CD4-positive, alpha-beta T cell treated with Interferon alpha-2 for 1 hour (primary cell): ENCODE measurements at places on chromosomes 11 and 22.

DNA sequence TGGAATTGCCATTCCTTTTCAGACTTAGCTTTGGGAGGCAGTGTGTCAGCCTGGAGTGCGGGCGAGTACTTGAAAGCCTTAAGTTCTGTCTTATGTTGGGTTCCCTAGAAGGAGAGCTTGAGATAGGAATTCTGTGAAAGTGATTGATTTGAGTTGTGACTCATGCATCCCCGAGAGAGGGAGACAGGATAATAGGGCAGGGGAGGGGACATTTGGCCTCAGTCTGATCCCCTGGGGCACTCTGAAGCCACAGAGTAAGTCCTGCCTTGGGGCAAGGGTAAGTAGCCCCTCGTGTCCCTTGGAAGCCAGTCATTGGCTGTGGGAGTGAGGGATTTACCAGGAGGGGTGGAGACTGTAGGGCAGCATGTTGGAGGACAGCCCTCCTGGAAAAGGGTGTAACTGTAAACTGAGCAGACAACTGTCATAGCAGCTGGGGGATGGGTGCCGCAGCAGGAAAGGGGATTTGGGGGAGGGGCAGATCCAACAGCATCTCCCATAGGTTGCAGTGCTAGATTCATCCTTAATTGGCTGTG is 44.0 kb downstream of the KIAA1671 start:
- DNase-seq: no peak

- DNase-seq: no peak
These were observed 28.1 kb upstream of the SCARF2 start for GRCh38 chr22:20465759-20466077.

DNA sequence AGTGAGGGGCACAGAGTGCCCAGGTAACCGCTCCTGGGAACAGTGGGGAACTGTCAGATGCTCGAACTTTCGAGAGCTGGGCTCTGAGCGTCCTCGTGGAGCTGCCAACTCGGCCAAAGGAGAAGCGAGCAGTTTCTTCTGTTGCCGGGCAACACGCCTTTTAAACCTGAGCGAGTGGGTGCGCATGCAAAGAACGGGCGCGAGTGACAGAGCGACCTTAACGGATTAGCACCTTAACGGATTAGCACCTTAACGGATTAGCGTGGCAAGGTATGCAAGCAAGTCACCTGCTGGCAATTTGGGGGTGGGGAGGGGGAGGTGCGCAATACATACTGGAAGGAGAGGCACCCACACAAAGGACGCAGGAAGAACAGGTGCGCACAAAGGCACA is 61.8 kb upstream of the PRODH start:
- DNase-seq: no peak

GRCh38 chr11:3841426-3842350 is 929 bp upstream of the RHOG start:
- peak; percentile 96 for DNase-seq

GRCh38 chr22:28344918-28345703 is 334.5 kb downstream of the TTC28 start:
- no peak for DNase-seq

GRCh38 chr22:46237453-46238124 is 12.5 kb downstream of the CDPF1 start:
- DNase-seq: no peak
